ENCODE measurements at places on chromosomes 1 and 21. TPM values are rescaled to one million over a fixed set of nuclear protein-coding genes. Genes with fewer than 3 reads are reported as not detected.

The CDK18 gene
- 38.5 TPM for polyA plus RNA-seq

The KCNJ9 gene
- polyA plus RNA-seq: not detected

The NECTIN4 gene
- polyA plus RNA-seq: 0.93 TPM

The PLA2G2F gene
- not detected for polyA plus RNA-seq

The NT5C1A gene
- 0.12 TPM for polyA plus RNA-seq

The CA6 gene
- polyA plus RNA-seq: not detected

The MYOG gene
- 1.5 TPM for polyA plus RNA-seq

The H6PD gene
- 25.8 TPM for polyA plus RNA-seq

The IL10 gene
- 0.41 TPM for polyA plus RNA-seq

The BSND gene
- polyA plus RNA-seq: 0.01 TPM

The PRAMEF17 gene
- not detected for polyA plus RNA-seq

The LRRC38 gene
- polyA plus RNA-seq: 0.37 TPM

The RGS7 gene
- not detected for polyA plus RNA-seq

The FOXD2 gene
- polyA plus RNA-seq: 2.1 TPM

The DIP2A gene
- 18.4 TPM for polyA plus RNA-seq

The PDXK gene
- 67.8 TPM for polyA plus RNA-seq

The DNAH14 gene
- polyA plus RNA-seq: 3.9 TPM

The DCAF6 gene
- polyA plus RNA-seq: 28.9 TPM

The ANGPTL1 gene
- polyA plus RNA-seq: 4.1 TPM

The CYYR1 gene
- polyA plus RNA-seq: 4.5 TPM

The SPATA17 gene
- not detected for polyA plus RNA-seq

The KRTAP8-1 gene
- polyA plus RNA-seq: not detected

The MX2 gene
- 4.0 TPM for polyA plus RNA-seq

The AKT3 gene
- 4.4 TPM for polyA plus RNA-seq

The HS2ST1 gene
- polyA plus RNA-seq: 10.1 TPM

The C2CD2 gene
- 10.6 TPM for polyA plus RNA-seq

The TNFSF4 gene
- polyA plus RNA-seq: 0.22 TPM

The DSTYK gene
- polyA plus RNA-seq: 4.8 TPM

The MYBPH gene
- 1.1 TPM for polyA plus RNA-seq

The PRRX1 gene
- 0.22 TPM for polyA plus RNA-seq

The ALX3 gene
- not detected for polyA plus RNA-seq

The BARHL2 gene
- polyA plus RNA-seq: not detected

The EEIG2 gene
- 7.8 TPM for polyA plus RNA-seq

The AMY1A gene
- polyA plus RNA-seq: not detected

The LCE2C gene
- not detected for polyA plus RNA-seq

The PLPPR4 gene
- 0.41 TPM for polyA plus RNA-seq

The ANKRD34A gene
- 0.48 TPM for polyA plus RNA-seq

The GNB1 gene
- polyA plus RNA-seq: 214 TPM

The FLG2 gene
- not detected for polyA plus RNA-seq

The RAB3B gene
- 0.27 TPM for polyA plus RNA-seq

The FABP3 gene
- polyA plus RNA-seq: 24.0 TPM

The CACNA1E gene
- 0.07 TPM for polyA plus RNA-seq

The C1orf87 gene
- not detected for polyA plus RNA-seq

The BEST4 gene
- 9.0 TPM for polyA plus RNA-seq

The CHI3L2 gene
- 1.1 TPM for polyA plus RNA-seq

The PTGS2 gene
- 1.9 TPM for polyA plus RNA-seq

The CLCNKA gene
- 0.22 TPM for polyA plus RNA-seq

The STYXL2 gene
- polyA plus RNA-seq: 0.27 TPM

The LIX1L gene
- 5.7 TPM for polyA plus RNA-seq
